ENCODE measurements at places on chromosomes 2 and 18. TPM values are rescaled to one million over a fixed set of nuclear protein-coding genes. Genes with fewer than 3 reads are reported as not detected.

Gene FLACC1
- total RNA-seq = 0.43 TPM

Gene ALK
- total RNA-seq = 0.16 TPM

Gene MOGAT1
- not detected for total RNA-seq

Gene MTCL1
- 32.9 TPM for total RNA-seq

Gene LMAN1
- total RNA-seq = 136 TPM

Gene FSHR
- total RNA-seq = under 0.01 TPM

Gene IL18RAP
- not detected for total RNA-seq

Gene ZSWIM2
- not detected for total RNA-seq

Gene BCS1L
- 36.4 TPM for total RNA-seq

Gene MBD1
- total RNA-seq = 62.3 TPM

Gene APLF
- total RNA-seq = 5.9 TPM

Gene SERPINB10
- total RNA-seq = not detected

Gene FSIP2
- total RNA-seq = under 0.01 TPM

Gene FOSL2
- 26.6 TPM for total RNA-seq

Gene CD226
- 0.34 TPM for total RNA-seq

Gene GKN2
- not detected for total RNA-seq

Gene STAT4
- 0.63 TPM for total RNA-seq

Gene ACKR3
- total RNA-seq = 3.2 TPM

Gene UGT1A8
- total RNA-seq = not detected

Gene GPR39
- total RNA-seq = 0.86 TPM

Gene SERPINB7
- not detected for total RNA-seq

Gene RGPD4
- total RNA-seq = not detected

Gene TMEM247
- total RNA-seq = not detected

Gene PRKD3
- total RNA-seq = 44.3 TPM

Gene STON1
- total RNA-seq = 6.7 TPM

Gene WNT10A
- not detected for total RNA-seq

Gene CYS1
- 5.0 TPM for total RNA-seq

Gene STEAP3
- total RNA-seq = 15.4 TPM

Gene SLC38A11
- 0.09 TPM for total RNA-seq

Gene CTAGE1
- total RNA-seq = not detected
